ENCODE measurements at places on chromosomes 12 and 14.

GRCh38 chr14:34662561-34663088 lies 32.7 kb upstream of the SNX6 start:
- no peak for DNase-seq

DNA sequence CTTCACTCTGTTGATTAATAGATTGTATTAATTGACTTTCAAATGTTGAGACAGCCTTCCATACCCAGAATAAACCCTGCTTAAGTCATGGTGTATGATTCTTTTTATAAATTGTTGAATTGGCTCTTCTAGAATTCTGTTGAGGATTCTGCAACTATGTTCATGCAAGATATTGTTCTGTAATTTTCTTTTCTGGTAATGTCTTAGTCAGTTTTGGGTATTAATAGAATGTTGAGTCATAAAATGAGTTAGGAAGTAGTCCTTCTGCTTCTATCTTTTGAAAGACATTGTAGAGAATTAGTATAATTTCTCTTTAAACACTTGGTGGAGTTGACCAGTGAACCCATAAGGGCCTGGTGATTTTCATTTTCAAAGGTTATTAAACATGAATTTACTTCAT lies 958.9 kb downstream of the LRFN5 start:
- DNase-seq, result no peak

- no peak for DNase-seq
Observed at GRCh38 chr14:98984719-98985041, 287.3 kb downstream of the BCL11B start.

DNA sequence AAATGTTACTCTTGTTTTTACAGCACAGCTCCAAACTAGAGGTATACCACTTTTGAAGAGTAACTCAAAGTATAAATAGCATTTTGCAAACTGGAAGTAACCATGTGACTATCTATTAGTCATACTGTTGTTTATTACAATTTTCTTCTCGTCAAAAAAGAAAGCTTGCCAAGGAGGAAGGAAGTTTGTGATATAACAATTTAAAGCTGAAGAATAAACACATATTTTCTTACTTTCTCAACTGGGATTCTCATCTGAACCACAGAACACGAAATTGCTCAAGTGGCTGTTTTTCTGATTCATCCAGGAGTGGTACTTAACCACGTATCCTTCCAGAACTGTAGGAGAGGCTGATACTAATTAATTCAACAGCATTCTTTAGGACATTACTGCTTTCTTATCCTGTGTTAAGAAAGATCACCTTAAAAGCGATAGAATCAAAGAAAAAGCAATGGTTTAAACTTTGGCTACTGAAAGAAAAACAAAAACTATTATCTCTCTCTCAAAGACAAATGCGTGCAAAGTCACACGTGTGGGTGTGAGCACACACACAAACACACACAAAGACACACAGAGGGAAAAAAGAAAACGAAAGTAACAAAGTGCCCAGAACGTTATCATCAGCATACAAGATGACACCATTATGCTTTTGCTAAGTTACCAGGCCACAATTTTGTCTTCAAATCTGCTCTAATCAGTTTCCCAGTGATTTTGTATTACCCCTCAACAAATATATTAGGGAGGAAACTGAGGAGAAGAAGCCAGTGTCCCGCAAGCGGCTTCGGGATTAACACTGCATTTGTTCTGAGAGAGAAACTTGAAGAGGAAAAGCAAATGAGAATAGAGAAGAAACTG lies at the start of gene CLEC2B:
Gene CLEC2B, minus strand, starts transcription at position 48 of the 855 bp plus-strand sequence.
- no peak for DNase-seq

- DNase-seq, result no peak
Observed at GRCh38 chr12:25131270-25131669, 63.7 kb downstream of the DNAI7 start.

GRCh38 chr12:79690142-79690637 lies 574 bp downstream of the PAWR start:
- DNase-seq, result no peak

- DNase-seq, result no peak
Observed at GRCh38 chr12:72717036-72717435, 444.9 kb downstream of the TRHDE start.

DNA sequence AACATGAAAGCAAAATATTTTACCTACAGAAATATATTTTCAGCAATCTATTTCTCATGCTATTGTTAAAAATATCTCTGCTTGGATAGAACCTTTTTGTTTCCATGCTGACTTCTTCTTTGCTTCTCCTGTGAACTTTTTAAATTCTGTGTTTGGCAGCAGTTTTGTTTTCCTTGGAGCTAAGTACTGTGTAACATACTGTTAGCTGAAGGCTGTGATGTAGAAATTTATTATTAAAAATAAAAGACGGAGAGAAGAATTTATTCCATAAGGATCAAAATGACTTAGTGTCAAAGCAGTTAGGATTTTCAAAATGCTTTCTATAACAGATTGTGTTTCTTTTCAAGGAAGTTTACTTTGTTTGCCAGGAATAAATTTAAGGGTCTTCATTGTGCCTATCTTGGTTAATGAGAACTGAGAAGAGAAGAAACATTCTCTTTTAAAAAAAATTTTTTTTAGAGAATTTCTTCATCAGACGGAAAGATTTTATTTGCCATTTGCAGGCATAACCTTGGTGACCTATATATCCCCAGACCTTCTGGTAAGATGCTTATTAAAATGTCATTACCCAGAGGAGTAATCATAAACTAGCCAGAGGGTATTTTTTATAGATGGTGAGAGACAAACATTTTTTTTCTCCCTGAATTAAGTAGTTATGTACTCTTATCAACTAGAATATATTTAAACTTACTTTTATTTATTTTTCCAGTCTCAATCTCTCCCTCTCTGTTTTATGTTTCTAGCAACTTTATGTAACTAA lies 147.1 kb upstream of the SLCO1C1 start:
- DNase-seq, result no peak

- no peak for DNase-seq
Observed at GRCh38 chr12:119258149-119258548, 76.4 kb upstream of the CCDC60 start.

DNA sequence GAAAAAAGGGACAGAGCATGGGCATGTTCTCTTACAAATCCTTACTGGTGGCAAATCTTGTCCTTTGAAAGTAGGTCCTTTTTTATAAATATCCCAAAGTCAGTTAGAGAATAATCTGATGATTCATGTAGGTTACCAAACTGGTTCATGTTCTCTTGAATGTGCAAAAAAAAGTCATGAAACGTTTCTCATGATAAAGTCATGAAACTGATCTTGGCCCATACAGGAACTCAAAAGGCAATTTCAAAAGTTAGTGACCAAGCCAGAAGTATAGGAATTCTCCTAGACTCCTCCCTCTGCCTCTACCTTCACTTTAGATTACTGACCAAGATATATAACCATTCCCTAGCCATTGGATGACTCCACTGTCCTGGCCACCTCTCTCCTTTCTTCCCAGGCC lies 27.3 kb upstream of the SPTSSA start:
- DNase-seq, result no peak

GRCh38 chr12:22530-23201 lies 43.9 kb upstream of the IQSEC3 start:
- DNase-seq, result no peak

DNA sequence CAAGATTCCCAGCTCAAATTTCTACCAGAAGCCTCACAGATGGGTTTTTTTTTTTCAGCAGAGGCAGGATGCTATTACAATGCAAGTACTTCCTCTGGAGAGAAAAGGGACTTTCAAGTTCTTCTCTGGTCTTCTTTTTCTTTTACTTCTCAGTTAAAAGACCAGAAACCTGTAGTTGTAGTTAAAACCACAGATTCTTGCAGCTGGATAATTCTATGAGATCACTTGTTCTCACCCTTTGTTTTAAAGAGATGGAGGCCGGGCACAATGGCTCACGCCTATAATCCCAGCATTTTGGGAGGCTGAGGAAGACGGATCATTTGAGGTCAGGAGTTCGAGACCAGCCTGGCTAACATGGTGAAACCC lies 47.6 kb upstream of the OVCH1 start:
- DNase-seq, result no peak

DNA sequence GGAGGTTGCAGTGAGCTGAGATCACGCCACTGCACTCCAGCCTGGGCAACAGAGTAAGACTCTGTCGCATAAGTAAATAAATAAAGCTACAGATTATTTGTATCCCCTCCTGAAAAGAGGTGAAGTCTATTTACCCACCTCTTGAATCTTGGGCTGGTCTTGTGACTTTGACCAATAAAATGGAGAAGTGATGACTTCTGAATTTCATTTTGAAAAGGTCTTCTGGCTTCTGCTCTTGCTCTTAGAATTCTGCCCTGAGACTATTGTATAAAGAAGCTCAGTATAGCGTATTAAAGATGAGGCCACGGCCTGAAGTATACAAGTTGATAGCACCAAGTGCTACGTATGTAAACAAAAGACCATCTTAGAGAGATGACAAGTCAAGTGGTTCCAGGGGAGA lies 88.3 kb upstream of the AMN1 start:
- DNase-seq, result no peak

DNA sequence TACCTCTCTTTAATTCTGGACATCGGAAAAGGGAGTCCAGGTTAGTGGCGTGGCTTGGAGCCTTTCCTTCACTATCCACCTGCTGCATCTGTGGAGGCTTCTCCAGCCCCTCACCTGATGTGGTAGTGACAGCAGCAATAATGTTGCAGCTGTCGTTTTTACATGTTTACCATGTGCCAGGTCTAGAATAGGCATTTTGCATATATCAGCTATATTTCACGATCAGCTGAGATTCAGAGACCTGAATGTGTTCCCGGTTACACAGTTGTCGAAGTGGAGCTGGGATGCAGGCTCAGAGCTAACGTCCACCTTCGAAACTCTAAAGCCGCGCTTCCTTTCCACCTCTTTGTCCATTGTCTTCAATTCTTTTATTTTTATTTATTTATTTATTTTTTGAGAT lies 91.0 kb downstream of the BORCS5 start:
- no peak for DNase-seq

DNA sequence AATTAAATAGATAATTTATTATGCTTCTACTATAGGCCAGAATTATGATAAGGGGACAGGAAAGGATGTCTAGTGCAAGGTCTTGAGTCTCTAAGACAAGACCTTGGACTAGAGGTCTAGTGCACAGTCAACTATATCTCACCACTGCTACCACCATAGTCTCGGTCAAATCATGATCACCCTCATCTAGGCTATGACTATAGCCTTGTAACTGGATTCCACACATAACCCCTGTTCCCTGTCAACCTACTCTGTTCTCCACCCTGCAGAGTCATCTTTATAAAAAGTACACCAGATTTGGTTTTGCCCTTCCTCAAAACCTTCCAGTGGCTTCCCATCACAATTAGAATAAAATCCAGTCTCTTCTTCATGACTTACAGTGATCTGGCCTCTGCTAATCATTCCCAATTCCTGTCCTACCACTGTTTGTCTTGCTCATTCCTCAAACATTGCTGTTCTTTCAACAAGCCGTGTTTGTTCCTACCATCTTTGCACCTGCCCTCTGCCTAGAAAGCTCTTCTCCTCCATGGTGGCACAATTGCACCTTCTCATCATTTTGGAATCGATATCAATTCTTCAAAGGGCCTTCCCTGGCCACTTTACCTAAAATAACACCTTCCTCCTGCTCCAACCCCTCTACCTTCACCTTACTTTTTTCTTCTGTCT lies 169.4 kb downstream of the FOXN3 start:
- DNase-seq, result no peak

GRCh38 chr12:112937741-112938719 lies at the start of gene OAS3:
OAS3 (plus strand) TSS chr12:112938474; CDS start chr12:112938531, 57 bp downstream.
- no peak for DNase-seq

- DNase-seq, result no peak
Observed at GRCh38 chr14:82811246-82811645, 1277.6 kb upstream of the SEL1L start.

GRCh38 chr12:96321941-96322340 lies 78.3 kb downstream of the CDK17 start:
- no peak for DNase-seq

DNA sequence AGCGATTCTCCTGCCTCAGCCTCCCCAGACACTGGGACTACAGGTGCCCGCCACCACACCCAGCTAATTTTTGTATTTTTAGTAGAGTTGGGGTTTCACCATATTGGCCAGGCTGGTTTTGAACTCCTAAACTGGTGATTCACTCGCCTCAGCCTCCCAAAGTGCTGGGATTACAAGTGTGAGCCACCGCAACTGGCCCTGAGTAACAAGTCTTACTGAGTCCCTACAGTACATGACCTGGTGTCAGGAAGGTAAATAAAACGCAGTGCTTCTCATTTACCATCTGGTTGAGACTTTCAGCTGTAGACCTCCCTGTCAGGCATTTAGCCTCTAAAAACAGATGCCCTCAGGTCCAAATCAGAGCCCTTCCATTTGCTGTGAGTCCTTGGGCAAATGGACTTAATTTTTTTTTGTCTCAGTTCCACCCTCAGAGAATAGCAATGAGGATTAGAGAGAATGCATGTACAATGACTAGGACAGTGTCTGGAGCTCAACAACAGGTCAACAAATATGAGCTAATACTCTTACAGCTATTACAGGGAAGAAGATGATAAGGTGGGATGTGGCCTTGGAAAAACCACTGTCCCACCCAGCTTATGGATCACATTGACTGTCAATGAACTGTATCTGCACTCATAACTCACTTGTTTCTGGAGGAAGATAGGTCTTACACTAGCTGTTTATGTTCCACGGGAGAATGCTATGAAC lies 70.5 kb downstream of the PHLDA1 start:
- DNase-seq, result no peak

- DNase-seq, result no peak
Observed at GRCh38 chr12:82480606-82481005, 122.3 kb downstream of the METTL25 start.

GRCh38 chr14:85358136-85358785 lies 171.7 kb upstream of the FLRT2 start:
- DNase-seq, result no peak

DNA sequence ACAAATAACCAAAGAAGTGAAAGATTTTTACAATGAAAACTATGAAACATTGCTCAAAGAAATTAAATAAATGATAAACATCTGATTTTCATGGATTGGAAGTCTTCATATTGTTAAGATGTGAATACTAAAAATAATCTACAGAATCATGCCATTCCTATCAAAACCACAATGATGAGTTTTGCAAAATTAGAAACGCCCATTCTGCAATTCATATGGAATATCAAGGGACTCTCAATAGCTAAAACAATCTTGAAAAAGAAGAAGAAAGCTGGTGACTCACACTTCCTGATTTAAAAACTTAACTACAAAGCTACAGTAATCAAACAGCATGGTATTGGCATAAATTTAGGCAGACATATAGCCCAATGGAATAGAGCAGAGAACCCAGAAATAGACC lies 40.2 kb upstream of the CCT2 start:
- no peak for DNase-seq

GRCh38 chr14:89588840-89589296 lies 171.8 kb upstream of the FOXN3 start:
- no peak for DNase-seq

GRCh38 chr14:38045461-38045860 lies 162.2 kb upstream of the SSTR1 start:
- no peak for DNase-seq

GRCh38 chr14:22152903-22153302 lies 436.1 kb downstream of the DAD1 start:
- no peak for DNase-seq

GRCh38 chr14:74620497-74620921 lies 8.5 kb upstream of the LTBP2 start:
- DNase-seq, result no peak

Data from nucleus accumbens (tissue), 56 donors.